Dorsolateral prefrontal cortex (tissue), 122 donors: ENCODE measurements at places on chromosomes 2 and 18. TPM values are rescaled to one million over a fixed set of nuclear protein-coding genes. Genes with fewer than 3 reads are reported as not detected.

DNA sequence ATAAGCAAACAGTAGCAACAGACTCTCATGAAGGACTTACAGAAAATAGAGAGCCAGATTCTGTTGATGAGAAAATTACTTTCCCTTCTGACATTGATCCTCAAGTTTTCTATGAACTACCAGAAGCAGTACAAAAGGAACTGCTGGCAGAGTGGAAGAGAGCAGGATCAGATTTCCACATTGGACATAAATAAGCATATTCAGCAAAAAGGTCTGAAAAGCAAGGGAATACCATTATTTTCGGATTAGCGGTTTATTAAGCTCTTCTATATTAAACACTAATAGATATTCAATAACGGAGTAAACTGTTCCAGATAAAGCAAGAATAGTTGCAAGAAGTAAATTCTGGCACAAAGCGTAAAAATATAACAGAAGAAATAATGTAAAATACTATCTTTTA, 25.0 kb downstream of the POLI start:
- DNase-seq: no peak

- no peak for DNase-seq
These were observed 81.4 kb upstream of the XPO1 start for GRCh38 chr2:61619561-61619960.

DNA sequence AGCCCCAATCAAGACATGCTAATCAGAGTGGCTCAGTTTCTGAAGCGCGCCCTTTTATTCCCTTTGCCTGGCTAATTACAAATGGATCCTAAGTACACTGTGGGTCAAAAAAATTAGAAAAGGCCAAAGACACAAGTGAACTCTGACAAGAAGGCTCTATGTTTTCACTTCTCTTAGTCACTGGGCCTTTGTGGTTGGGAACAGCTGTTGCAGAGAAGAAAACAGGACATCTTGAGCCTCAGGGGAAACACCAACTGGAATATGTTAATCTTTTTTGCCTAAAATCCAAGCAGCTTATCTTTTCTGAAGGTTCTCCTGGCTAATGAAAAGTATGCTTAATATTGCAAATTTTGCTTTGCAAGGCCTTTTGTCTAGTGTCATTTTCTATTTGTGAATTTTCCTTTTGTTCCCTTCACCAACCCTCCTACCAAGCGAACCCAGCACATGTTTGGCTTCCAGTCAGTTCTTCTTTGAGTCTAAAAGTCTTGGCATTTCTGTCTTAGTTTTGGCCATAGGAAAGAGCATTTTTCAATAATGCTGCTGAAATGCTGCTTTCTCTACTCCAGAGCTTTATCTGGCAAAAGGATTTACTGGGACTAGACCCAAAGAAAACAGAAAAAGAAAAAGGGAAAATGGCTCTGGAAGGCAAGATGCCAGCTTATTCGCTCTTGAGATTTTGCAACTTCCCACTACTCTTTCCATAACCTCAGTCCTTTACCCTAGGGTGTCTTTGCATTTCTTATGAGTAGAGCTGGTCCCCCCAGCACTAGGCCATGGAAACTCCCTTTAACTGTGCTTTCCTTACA, 440.2 kb upstream of the ST6GAL2 start:
- no peak for DNase-seq

GRCh38 chr2:131056204-131056931, 36.9 kb downstream of the FAM168B start:
- peak; percentile 55 for DNase-seq

DNA sequence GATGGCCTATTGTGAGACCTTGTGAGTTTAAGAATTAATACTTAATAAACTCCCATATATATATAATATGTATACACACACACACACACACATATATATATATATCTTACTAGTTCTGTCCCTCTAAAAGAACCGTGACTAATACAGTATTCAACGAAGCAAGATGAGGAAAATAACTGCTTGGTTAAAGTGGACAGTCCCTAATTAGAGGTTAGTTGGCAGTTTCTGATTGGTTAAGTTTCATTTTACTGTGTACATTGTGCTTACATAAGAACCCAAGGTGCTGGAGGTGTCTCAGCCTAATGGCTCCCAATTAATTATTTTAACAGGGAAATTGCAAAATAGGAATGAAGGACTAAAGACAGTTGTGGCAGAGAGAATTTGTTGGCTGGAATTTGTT, 132.1 kb downstream of the STRN start:
- no peak for DNase-seq

GRCh38 chr18:28114472-28114871, 62.5 kb downstream of the CDH2 start:
- no peak for DNase-seq

DNA sequence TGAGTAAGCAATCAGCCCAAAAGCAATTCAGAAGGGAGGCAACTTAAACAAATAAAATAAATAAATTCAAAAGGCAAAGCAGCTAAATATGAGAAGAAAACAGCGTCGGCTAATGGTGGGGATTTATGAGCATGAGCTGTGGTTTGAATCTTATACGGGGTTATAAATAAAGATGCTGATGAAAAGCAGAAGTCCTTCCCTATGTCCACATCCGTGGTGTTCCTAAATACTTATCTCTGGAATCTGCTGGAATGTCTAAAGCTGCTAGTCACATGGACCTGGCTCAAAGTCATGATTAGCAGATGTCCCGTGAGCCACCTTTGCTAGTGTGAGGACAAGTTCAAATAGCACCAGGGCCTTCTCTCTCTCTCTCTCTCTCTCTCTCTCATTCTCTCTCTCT, 33.8 kb downstream of the SMIM21 start:
- no peak for DNase-seq

DNA sequence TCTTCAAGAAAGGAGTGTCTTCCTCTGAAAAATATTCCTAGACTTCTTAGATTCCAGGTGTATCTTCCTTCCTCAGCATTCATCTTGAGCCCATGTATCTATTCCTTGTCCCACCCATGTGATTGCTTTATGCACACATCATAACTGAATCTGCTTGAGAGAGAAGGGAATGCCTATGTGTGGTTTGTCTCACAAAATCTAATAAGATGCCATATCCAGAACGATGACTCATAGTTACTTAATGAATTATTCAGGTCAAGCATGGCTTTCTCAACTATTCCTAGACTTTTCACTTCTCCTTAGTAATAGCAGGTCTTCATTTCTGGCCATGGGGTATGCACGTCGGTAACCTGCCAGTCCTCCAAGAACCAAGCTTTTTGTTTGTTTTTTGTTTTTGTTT, 121.8 kb downstream of the SETBP1 start:
- DNase-seq: no peak

GRCh38 chr2:319059-319600, 31.2 kb upstream of the ALKAL2 start:
- DNase-seq: no peak

DNA sequence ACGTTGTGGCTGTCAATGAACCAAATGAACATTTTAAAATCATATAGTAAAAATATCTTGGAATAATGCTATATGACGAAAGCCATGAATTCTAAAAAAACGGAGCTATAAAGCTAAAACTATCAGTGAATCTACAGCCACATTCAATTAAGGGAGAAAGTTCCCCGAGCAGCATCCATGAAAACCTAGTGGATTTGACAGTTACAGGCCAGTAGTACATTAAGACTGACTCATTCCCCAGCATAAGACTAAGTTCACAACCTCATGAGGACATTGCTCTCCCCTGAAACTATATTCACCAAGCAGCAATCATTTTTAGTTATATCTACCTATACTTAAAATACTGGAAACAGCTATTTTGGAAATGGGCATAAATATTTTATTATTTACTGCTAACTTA, 36.6 kb downstream of the KIDINS220 start:
- no peak for DNase-seq

GRCh38 chr18:54004828-54005227, 219.6 kb downstream of the MBD2 start:
- no peak for DNase-seq

Gene CCDC85A
- total RNA-seq: 34.0 TPM

Gene CD302
- 10.9 TPM for total RNA-seq

Gene SLC16A14
- 20.4 TPM for total RNA-seq

Gene DSG4
- not detected for total RNA-seq

Gene TCF7L1
- 5.2 TPM for total RNA-seq

Gene MAP3K19
- not detected for total RNA-seq

Gene IHH
- total RNA-seq: not detected

Gene ZNF804A
- 12.4 TPM for total RNA-seq

Gene CAPN13
- 6.5 TPM for total RNA-seq

Gene HEATR5B
- 46.1 TPM for total RNA-seq

Gene STPG4
- total RNA-seq: 0.45 TPM

Gene DYNAP
- total RNA-seq: not detected
